ENCODE measurements at places on chromosomes 2 and 18.

DNA sequence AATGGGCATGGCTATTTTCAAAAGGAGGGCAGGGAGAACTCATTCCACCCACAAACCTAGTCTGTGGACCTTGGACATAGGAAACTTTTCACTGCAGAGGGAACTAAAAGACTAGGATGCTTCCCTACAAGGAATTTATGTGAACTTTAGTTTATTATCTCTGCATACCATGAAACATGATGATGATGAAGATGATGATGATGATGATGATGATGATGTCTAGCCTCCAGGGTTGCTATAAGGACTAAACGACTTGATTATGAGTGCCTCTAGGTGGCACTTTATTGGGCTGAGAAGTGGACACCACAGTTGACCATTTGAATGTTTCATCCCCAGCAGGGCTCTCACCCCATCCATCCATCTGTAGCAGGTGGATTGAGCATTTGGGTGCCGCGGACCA lies 260.0 kb upstream of the TCF4 start:
- no peak for DNase-seq

DNA sequence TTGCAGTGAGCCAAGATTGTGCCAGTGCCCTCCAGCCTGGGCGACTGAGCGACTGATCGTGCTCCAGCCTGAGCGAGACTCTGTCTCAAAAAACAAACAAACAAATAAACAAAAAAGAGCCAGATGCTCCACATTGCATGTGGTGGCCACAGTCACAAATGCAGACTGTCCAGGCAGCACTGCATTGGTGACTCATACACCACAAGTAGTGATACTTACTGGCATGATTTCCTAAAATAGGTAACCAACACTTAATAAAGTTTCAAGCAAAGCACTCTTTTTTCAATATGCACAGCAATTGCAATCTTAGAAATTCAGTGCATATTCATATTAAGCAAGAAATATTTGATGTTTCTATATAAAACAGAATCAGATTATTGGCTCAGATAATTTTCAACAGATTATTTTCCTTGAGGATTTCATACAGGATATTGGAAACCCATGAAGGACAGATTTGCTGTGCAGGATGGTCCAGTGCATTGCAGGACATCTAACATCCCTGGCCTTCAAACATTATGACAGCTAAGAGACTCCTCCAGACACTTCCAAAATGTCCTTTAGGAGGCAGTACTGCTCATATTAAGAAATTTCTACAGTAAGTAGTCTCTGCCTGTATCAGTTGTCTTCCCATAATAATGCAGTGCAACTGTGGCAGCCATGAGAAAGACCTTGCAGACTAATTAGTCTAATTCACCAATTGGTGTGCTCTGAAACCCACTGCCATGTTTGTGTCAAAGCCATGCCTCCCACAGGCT lies 10.5 kb upstream of the SLC1A4 start:
- DNase-seq: no peak

DNA sequence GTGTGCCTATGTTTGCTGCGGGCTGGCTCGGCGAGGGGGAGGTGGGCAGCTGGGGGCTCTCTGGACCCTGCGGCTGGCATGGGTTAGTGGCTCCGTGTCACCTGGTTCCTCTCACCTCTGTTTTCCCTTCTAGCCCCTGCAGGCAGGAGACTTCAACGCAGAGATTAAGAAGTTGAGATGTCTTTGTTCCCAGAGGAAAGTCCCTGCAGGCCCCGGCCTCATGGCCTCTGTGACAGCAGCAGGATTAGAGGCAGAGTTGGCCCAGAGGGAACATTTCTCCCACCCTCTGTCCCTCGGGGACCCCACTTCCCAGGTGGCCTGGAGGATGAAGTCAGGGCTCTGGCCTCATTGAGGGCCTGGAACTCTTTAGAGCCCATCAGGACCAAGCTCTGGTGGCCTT lies 56.5 kb downstream of the HPCAL1 start:
- DNase-seq: no peak

DNA sequence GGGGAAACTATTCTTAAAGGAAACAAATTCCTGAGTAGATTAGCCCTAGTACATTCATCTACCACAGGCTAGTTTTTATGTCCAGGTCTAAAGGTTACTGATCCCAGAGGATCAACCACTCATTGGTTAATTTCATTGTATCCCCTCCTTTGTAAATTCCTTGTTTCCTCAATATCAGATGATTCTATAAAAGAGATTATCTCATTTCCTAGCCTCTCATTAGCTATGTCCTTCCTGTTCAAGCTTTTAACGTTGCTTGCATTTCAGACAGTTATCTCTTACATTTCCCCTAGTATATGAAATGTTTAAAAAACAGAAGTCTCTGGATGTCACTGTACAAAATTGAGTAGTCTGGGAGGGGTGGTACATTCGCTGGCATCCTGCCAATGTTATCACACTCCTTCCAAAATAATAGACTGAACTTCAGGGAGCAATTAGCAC lies 24.2 kb upstream of the ARMC9 start:
- DNase-seq: no peak

DNA sequence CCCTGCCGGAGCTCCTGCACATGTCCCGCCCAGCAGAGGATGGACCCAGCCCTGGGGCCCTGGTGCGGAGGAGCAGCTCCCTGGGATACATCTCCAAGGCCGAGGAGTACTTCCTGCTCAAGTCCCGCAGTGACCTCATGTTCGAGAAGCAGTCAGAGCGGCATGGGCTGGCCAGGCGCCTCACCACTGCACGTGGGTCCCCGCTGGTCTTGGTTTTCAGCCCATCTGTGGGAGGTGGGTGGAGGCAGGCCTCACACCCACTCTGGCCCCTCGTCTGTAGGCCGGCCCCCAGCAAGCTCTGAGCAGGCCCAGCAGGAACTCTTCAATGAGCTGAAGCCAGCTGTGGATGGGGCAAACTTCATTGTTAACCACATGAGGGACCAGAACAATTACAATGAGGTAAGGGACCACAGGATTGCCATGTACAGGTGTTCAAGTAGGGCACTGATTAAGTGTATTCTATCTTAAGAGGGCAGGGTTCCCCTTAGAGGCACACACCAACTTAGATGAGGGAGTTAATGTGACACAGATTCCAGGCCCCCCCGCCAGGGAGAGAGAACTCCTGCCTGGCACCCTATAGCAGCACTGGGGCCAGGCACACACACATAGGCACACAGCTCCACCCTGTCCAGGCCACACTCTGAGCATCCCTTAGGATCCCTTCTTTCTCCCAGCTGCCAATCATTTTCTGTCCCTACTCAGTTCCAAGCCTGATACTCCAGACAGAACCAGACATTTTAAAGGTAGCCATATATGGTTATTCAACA lies 5.4 kb upstream of the CHRNG start:
- DNase-seq: no peak

- no peak for DNase-seq
These were observed 58.7 kb upstream of the RALBP1 start for GRCh38 chr18:9416563-9417072.

DNA sequence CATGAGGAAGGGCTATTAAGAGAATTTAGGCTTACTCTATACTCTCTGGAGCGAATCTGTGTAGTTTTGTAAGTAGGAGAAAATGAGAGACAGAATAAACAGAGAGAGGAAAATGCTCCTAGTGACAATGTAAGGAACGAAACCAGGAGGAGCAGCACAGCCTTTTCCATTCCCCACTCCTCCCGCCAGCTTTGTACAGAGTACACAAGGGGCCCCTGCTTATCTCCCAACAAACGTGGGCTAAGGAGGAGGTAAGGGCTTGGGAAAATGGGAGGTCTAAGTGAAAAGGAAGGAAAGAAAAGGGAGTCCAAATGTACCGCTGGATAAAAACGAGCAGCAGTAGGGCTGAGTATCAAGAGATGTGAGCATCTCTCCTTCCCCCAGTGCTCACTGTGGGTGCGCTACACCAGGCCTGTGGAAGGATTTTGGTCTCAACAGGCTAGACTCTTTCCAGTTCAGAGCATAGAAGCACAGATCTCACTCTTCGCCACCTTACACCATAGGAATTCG lies 12.1 kb upstream of the IHH start:
- DNase-seq: no peak

All from C1 segment of cervical spinal cord (tissue), 14 donors.